ENCODE measurements at places on chromosomes 2 and 18.

DNA sequence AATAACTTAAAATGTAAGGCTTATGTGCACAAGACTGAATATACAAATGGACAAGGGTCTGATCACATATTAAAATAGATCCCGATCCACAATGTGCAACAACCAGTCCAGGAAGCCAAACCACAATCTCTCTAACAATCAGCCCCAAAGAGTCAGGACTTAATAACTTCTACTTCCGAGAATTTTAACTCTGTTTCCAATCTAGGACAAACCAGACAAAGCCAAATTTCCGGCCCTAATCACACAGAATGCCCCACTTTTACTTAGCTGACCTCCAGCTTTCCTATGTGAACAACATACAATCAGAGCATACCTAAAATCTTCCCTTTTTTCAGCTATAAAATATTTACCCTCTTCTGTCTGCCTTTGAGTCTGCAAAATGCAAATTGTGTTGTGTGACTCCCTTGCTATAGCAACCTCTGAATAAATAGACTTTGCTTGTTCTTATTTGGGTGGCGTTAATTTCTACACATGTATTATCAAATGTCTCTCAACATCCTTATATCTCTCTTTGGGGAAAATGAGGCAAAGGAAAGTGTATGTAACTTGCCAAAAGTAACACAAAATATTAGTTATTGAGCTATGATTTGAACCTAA is 381.9 kb upstream of the MC4R start:
- DNase-seq = no peak

- DNase-seq = no peak
Observed at GRCh38 chr2:182647499-182647787, 68.6 kb upstream of the DNAJC10 start.

DNA sequence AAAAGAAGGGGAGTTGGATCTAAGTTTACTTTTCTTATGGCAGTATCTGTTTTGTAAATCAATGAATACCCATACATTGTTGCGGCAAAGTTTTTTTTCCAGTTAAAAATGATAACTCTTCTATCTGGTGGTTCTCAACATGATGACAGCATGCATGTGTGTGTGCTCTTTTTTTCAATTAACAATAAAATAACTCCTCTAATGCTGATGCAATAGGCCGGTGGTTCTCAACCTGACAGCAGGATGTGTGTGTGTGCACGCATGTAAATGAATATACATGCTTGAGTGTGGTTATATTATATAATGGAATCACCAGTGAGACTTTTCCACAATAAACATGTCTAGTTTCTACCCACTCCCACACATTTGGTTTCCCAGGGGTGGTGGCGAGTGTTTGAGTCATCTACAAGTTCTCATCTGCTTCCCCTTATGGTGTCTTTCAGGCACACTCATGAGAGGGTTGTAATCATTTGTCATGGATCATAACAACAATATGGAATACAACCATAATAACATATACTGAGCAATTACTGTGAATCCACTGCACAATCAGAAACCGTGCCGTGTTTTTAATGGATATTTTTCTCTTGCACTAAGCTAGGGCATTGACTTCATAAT is 31.2 kb downstream of the PARD3B start:
- DNase-seq = no peak

DNA sequence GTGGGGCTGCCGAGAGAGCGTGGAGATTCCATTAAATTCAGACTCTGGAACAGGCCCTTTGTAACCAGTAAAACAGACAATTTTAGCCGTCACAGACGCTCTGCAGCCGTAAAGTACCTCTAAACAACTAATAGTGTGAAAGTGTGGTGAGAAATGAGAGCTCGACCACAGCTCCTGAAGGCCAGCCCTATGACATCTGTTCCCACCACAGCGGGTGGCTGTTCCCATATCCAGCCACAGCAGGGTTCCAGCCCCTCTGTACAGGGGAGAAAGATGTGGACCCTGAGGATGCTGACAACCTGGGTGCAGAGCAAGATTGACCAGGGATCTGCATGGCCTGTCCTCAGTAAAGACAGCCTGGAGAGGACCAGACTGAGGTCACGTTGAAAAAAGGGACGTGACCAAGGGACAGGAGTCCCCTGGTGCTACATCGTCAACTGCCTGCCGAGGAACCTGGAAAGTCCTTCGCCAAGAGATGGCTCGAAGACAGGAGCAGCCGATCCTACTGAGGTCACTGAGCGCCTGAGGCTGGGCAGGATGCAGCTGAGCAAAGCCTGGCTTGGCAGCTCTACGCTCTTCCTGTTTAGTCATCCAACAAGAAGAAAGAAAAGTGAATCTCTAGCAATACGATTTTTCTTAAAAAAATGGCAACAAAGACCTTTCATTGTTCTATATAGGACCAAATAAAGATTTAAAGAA is 831.7 kb downstream of the RNF144A start:
- no peak for DNase-seq

GRCh38 chr2:134097740-134098139 is 156.1 kb upstream of the MGAT5 start:
- DNase-seq = no peak

DNA sequence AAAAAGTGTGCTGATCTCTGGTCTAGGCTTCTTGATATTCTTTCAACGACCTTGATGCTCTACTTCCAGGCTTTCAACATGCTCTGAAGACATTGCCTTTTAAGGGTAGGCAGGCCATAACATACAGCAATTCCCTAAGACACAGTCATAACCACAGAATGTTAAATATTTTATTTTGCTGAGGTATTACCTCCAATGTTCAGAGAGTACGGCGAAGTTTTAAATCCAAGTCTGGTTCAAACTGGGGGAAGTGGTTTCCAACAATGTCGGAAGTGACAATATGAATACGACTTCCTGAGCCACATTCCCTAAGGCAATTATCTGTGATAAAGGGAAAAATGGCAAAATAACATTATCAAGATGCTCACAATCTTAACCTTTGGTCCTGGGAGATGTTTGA is 1077.9 kb upstream of the PIK3C3 start:
- DNase-seq = no peak

GRCh38 chr18:27996801-27997272 is 180.1 kb downstream of the CDH2 start:
- no peak for DNase-seq

DNA sequence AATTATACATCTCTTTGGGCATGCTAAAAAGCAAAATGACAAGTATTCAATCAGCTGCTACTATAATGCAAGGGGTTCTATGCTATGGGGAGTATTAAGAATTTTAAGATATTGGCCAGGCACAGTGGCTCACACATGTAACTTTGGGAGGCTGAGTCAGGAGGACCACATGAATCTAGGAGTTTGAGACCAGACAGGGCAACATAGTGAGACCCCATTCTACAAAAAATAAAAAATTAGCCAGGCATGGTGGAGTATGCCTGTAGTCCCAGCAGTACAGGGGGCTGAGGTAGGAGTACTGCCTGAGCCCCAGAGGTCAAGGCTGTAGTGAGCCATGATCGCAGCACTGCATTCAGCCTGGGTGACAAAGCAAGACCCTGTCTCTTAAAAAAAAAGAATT is 5.5 kb upstream of the KIAA2012 start:
- no peak for DNase-seq

- DNase-seq = no peak
Observed at GRCh38 chr2:176163672-176164056, 6.6 kb downstream of the HOXD3 start.

GRCh38 chr2:28904802-28905457 is 10.5 kb downstream of the WDR43 start:
- no peak for DNase-seq

DNA sequence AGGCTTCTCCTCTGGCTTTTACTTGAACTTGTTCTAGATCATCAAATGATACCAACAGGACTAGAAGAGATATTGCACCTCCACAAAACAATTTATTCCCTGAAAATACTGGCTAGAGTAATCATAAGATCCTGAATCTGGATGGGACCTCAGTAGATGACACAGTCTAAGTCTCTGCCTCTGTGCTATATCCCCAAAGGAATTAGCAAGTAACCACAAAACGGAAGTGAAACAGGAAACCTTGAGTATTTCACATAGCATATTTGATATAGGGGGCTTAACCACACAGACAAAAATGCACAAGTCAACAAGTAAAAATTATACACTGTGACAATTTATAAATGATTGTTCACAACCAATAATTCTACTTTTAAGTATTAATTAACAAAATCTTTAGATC is 456.9 kb upstream of the TNP1 start:
- DNase-seq = no peak

- DNase-seq = no peak
Observed at GRCh38 chr2:109482361-109482861, 131.4 kb downstream of the SEPTIN10 start.

- DNase-seq = no peak
Observed at GRCh38 chr2:219399716-219400478, 12.2 kb upstream of the DNPEP start.

- DNase-seq = no peak
Observed at GRCh38 chr2:203327582-203327900, 653 bp upstream of the ABI2 start.

GRCh38 chr2:217353591-217353990 is 493.7 kb upstream of the TNP1 start:
- no peak for DNase-seq

DNA sequence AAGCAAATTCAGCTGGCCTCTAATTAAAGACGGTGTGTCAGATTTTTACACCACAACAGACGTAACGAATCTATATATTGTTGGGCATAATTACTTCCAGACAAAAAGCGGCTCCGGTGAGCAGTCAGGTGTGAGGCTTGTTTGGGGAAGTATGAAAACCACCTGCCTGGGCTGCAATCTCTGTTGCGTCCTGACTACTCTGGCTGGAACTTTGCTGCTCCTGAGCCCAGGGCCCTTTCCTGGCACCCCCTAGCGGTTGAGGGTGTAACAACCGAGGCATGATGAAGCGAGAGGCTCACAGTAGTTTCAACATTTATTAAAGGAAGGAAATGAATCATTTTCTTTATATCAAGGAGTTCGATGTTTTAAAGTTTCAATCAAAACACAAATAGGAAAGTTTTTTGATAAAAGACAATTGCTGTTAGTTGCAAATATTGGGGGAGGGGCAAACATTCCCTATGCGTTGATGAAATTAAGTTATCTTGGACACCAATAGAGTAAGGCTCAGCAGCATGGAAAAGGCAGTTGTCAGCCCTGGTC is 10.6 kb upstream of the ITGB6 start:
- DNase-seq = peak; percentile 61

DNA sequence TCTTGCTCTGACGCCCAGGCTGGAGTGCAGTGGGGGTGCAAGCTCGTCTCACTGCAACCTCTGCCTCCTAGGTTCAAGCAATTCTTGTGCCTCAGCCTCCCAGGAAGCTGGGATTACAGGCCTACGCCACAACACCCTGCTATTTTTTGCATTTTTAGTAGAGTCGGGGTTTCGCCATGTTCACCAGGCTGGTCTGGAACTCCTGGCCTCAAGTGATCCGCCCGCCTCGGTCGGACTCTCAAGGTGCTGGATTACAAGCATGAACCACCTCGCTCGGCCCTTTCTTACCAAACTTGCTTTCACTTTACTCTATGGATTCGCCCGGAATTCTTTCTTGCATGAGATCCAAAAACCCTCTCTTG is 3.1 kb upstream of the FZD5 start:
- DNase-seq = no peak

DNA sequence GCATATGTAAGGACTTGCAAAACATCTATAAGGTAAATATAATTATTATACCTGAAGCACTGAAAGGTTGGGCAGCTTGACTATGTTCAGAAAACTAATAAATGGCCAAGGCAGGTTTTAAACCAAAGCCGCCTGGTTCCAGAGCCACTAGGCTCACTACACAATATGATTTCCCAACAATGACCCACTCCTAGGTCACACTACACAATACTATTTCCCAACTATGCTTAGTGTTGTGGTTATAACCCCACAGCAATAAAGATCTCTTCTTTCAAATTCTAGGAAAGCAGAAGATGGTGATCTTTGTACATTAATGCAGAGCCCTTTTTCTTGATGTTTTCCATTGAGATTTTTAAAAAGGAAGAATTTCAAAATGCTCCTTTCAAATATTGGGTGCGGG is 180.4 kb downstream of the CYRIA start:
- no peak for DNase-seq

DNA sequence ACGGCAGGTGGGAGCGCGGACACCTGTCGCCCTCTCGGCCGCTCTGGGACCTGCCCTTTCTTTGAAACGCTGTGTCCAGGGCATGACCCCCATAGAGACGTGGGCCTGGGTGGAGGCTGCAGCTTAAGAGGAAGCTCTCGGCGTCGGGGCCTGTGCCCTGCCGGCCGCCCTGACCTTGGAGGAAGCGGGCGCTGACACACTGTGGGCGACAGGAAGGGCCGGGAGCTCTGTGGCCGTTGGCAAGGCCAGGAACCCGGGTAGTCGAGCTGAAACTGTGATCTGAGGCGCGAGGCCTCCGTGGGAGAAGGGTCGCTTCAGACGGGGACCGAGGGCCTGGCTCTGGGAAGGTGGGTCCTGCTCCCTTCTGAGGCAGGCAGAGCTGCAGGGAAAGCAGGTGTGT is 28.2 kb downstream of the KCNG2 start:
- no peak for DNase-seq

GRCh38 chr2:241764275-241765241 is 12.1 kb upstream of the GAL3ST2 start:
- no peak for DNase-seq

- DNase-seq = peak; percentile 34
Observed at GRCh38 chr2:24919037-24919505, 966 bp downstream of the ADCY3 start.

- DNase-seq = no peak
Observed at GRCh38 chr2:31811482-31811881, 199.3 kb downstream of the MEMO1 start.

DNA sequence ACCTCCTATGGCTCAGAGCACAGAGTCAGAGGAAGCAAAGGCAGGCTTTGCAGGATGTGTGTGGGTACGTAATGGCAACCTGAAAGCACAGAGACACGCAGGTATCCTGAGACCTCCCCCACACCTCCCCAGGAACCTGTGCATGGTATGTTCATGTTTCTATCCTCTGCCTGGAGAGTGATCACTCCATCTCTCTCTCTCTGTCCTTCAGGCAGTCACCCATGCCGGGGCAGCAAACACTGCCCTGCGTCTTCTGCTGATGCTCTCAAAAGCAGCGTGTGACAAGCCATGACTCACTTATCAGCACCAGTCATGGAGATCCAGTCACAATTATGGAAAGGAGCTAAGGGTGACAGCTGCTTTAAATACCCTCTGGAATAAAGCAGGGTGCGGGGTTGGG is 52.7 kb downstream of the PDCL3 start:
- no peak for DNase-seq

GRCh38 chr18:6055711-6056110 is 160.4 kb upstream of the TMEM200C start:
- DNase-seq = no peak

- DNase-seq = no peak
Observed at GRCh38 chr2:169438466-169439072, 40.7 kb upstream of the BBS5 start.

DNA sequence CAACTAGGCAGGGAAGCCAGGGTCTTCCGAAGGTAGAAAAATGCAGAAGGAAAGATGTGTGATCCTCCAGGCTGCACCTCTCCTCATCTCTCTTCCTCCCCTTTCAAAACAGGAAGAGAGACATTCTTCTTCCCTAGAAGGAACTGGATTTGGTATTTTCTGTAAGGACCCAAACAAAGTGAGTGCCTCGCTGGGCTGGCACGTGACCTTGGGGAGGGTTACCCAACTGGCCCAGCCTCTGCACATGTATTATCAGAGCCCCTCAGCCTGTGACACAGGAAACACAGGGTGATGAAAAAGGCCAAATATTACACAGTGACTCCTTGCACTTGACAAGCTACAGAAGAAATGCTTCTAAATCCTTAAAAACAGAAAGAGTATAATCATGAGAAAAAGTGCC is 2.3 kb downstream of the HJURP start:
- DNase-seq = no peak
